ENCODE measurements at places on chromosomes 4 and X.

DNA sequence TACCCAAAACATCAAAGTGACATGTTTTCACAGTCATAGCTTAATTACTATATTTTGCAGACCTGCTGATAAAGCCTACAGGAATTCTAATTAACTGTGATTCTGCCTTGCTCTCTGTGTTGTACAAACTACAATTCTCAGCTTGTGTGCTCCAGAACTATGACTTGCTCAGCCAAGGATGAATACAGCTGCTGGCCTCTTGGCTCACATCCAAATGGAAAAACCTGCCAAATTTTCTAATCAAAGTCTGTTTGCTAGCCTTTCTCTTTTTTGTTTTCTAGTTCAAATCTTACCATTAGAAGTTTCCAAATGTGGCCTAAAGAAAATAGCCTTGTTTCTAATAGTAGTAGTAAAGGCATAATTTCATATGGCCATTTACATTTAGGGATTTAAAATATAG, 1176.8 kb downstream of the FAM133A start:
- DNase-seq, result no peak

DNA sequence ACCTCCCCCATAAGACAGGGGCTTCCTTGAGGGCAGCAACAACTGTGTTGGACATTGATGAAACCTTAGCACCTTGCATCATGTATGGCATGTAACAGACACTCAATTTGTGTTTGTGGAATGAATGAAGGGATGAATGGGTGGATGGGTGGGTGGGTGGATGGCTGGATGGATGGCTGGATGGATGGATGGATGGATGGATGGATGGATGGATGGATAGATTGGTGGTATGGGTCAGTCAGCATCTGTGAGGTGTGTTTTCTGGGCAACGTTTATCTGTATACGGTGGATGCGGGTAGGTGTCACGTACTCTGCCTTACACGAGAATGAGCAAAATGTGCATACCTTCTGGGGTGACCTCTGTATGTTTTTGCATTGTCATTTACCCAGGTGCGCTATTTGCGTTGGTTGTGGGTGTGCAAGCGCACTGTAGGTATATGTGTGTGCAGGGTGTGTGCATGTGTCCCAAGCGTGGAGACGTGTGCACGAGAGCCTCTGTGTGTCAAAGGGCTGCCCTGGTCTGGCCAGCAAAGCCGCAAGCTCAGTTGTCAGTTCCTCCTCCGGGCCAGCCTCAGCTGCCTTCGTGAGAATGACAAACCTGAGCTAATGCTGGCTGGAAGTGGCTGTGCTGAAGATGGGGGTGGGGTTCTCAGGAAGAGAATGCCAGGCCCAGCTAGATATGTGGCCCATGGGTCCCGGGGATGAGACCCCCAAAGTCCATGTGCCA, 26.5 kb downstream of the ELF4 start:
- DNase-seq, result no peak

DNA sequence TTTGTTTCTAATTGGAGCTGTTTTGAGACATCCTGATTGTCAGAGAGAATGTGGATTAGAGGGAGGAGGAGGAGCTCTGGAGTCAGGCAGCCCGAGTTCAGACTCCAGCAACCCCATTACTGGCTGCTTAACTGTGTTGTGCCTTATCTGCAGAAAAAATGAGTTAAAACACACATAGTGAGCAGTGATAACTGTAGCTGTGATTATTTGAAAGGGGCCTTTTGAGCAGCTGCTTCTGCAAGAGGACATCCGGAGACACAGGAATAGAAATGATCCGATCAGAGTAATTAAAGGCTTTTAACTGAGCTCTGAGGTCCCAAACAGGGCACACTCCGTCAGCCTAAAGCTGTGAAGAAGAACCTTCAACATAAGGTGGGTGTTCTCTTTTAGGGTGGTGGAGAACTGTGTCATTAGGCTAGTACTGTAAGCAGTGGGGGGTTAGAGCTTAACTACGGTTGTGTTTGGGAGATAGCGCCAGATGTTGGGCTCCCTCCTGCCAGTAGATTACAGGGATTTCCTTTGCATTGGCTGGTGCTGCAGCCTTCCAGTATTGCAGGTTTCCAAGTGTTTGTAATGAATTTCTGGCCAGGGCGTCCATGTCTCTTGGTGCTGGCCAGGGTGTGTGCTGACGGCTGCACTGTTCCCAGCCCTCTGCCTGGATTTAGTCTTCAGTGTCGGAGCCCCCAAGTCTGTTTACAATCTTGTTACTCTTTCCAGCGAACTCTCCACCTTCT, 24.3 kb downstream of the ADD1 start:
- DNase-seq, result no peak

GRCh38 chrX:154017766-154018517, 1.8 kb downstream of the IRAK1 start:
- no peak for DNase-seq

GRCh38 chr4:153904011-153904410, 115.1 kb upstream of the SFRP2 start:
- DNase-seq, result no peak

DNA sequence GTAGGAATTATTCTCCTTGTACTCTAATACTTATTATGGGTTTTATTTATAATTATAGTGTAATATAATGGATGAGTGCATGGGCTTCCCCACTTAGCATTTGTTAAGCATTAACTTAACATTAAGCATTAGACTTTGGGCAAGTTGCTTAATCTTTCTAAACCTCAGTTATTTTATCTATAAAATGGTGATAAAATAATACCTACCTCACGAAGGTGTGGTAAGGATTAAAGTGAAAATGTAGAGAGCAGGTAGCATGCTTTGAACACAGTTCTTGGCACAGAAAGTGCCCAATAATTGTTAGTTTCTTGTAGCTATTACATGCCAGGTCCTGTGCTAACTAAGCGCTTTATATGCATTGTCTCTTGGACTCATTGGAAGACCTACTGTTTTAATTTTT, 2.6 kb downstream of the MSMO1 start:
- DNase-seq, result no peak

- no peak for DNase-seq
Measured at GRCh38 chr4:143133977-143134376, 50.7 kb upstream of the USP38 start.

DNA sequence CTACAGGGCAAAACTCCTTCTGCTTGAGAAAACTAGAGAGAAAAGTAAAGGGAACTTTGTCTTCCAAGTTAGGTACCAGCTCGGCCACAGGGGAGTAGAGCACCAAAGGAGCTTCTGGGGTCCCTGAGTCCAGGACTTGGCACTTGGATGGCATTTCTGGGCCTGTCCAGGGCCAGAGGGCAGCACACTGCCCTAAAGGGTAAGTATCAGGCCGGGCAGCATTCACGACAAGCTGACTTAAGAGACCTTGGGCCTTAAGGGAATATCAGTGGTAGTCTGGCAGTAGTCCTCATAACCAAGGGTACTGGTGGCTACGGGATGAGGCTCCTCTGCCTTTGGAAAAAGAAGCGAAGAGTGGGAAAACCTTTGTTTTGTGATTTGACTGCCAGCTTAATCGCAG, 632.7 kb downstream of the KLHL13 start:
- DNase-seq, result no peak

DNA sequence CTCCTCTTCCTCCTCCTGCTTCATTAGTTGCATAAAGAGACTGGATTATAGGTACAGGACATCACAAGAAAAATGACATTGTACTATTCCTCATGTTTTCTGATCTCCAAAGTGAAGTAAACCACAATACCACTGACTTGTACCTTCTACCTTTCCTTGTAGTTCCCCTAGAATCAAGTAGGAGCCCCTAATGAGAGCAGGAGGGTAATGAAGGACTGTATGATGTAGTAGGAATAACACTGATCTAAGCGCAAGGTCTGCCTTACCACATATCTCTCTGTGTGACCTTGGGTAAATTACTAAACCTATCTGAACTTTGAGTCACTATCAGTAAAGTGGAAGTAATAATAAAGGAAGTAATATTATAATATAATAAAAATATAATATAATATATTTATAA, 3.6 kb downstream of the VSIG4 start:
- DNase-seq, result no peak

- no peak for DNase-seq
Measured at GRCh38 chrX:47500554-47500953, 17.5 kb upstream of the ZNF41 start.

GRCh38 chr4:1342003-1342402, 5.0 kb upstream of the UVSSA start:
- no peak for DNase-seq

DNA sequence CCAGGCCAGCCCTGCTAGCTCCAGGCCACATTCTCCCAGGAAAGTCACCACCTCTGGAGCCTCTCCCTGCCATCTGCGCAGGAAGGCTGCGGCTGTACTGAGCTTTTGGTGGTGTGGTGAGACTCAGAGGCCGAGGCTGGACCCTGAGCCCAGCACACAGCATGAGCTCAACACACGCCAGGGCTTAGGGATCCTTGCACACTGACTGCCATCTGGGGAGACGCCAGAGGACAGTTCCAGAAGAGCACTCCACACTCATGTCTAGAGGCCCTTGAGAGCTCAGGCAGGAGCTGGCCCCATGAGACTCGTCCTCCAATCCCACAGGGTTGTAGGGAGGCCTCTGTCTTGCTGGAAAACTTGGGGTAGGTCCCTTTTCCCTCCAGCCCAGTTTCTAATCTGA, 40.6 kb downstream of the ABLIM2 start:
- no peak for DNase-seq

- peak; percentile 2 for DNase-seq
Measured at GRCh38 chr4:65667506-65668041, 2.7 kb downstream of the EPHA5 start.

GRCh38 chrX:134158821-134159512, 78.0 kb upstream of the CCDC160 start:
- DNase-seq, result no peak

- peak; percentile 34 for DNase-seq
Measured at GRCh38 chr4:86595426-86595805, 1.3 kb downstream of the PTPN13 start.

DNA sequence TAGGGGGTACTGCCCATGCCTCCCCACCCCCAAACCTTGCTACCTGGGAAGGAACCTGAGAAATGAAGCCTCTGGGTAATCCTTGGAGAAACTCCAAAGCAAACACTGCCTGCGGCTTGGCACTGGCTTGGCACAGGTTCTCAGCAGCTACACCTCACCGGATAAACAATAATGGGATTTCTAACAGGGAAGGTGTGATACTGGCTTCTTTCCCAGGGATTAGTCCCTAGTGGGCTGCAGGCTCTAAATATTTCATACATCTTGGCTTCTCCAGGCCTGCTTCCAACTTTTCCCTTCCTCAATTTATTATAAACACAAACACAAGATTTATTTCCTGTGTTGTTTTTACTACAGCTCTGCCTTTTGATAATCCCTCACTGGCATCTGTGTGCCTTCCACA, 12.5 kb downstream of the SEC24D start:
- no peak for DNase-seq

DNA sequence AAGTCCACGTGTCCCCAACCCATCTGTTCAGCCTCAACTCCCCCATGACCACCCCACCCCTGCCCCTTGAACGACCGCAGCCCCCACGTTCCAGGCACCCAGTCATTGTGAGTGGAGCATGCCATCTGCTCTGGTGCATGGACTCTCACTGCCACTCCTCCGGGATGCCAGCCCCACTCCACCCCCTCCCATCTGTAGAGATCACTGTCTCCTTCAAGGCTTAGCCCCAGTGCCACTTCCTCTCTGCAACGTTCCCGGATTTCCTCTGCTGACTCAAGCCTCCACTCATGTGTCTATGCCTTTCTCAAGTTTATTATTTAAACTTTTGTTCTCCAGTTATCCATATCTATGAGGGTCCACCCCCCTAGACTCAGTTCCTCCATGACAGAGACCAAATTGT, 54.0 kb downstream of the MAML3 start:
- peak; percentile 47 for DNase-seq

DNA sequence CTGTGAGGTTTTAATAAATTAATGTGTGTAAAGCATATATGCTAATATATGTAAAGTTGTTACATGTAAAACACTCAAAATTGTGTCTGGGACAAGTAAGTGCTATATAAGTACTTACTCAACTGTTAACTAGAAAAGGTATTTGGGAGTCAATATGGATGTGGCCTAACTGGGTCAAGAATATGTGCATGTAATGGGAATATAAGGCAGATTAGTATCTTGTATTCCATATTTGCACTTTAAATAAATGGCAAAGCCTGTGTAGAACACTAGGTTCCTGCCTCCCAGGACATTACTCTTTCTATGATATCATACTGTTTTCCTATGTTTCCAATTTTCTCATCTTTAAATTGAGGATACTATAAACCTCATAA, 270.6 kb downstream of the FBXO8 start:
- no peak for DNase-seq

- DNase-seq, result no peak
Measured at GRCh38 chr4:14596028-14596427, 406.3 kb upstream of the CPEB2 start.

GRCh38 chr4:141977433-141977832, 341.1 kb downstream of the IL15 start:
- no peak for DNase-seq

GRCh38 chrX:134396174-134396573, 63.8 kb upstream of the HPRT1 start:
- DNase-seq, result no peak
